AG08395 (cell line): ENCODE measurements at places on chromosomes 2 and 18.
A peak's percentile ranks its signal among the peaks of the same experiment; 100 is the strongest.

- no peak for DNase-seq
Observed at GRCh38 chr2:122575076-122575475, 819.6 kb downstream of the TSN start.

GRCh38 chr2:38515155-38516074, 87.3 kb downstream of the HNRNPLL start:
- no peak for DNase-seq

DNA sequence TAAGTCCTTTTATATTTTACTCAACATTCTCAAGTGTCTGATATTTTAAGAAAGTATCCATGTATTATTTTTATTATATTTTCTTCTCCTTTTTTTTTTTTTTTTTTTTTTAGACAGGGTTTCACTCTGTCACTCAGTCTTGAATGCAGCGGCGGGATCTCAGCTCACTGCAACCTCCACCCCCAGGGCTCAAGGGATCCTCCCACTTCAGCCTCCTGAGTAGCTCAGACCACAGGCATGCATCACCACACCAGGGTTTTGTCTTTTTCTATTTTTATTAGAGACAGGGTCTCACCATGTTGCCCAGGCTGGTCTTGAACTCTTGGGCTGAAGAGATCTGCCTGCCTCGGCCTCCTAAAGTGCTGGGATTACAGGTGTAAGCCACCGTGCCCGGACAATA, 212.1 kb downstream of the TCF4 start:
- DNase-seq, result no peak

DNA sequence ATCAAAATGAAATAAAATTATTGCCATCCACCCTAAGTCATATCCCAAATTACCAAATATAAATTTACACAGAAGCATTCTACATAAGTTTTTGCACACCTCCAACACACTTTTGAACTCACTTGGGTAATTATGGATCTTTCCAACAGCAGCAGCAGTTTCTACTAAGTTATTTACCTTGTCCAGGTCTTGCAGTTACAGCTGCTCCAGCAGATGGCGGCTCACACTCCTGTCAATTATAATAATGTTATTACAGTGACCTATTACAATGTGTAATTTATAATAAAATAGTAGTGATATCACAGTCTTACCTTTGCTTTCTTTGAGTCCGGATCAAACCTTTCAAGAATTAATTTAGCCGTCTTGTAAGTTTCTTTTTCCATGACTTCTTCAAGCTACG, 37.9 kb downstream of the LNPK start:
- DNase-seq, result no peak

DNA sequence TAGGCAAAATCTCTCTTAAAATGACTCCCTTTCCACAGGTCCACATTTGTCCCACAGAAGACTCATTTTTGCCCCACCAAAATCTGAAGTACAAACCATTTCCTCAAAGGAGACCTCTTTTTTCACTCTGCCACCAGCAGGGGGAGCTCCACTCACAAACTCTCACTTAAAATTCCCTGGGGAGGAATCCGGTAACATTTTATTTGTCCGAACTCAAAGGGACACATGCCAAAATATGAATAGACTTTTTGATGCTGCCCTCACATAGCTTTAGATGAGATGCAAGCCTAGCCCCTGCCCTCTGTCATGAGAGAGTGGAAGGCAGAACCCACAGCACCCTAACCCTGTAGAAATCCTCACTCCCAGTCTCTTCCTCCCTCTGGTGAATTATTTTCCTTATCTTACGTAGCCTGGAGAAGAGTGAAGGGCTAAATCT, 57.1 kb downstream of the RMDN2 start:
- DNase-seq, result peak; percentile 56

DNA sequence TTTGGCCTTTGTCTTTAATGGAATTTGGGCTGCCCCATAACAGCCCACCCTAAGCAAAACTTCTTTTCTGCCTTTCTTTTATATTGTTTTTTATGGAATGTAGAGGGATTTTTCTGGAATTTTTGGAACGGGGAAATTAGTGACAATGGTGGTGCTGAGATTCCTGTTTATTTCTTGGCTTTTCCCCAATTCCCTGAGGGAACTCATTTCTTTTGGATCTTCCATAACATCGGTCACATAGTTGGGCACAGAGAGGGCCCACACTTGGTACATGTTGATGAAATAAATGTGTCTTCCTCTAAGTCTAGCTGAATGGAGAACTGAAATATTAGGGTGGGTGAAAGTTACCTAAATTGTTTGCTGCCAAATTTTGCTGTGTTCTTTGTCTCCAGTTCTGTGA, 191.6 kb upstream of the TNP1 start:
- DNase-seq, result no peak
